Caco-2 (cell line): ENCODE measurements at places on chromosomes 2 and 18. TPM values are rescaled to one million over a fixed set of nuclear protein-coding genes. Genes with fewer than 3 reads are reported as not detected.
A peak's percentile ranks its signal among the peaks of the same experiment; 100 is the strongest.

GRCh38 chr18:7657050-7657449 is 89.9 kb downstream of the PTPRM start:
- no peak overlapping the region for H3K4me3 ChIP-seq
- no peaks in the 10 kb centered on the region for H3K27me3 ChIP-seq
- H3K27ac ChIP-seq = peak overlapping the region; percentile 42
- no peak for DNase-seq
- no peaks in the 10 kb centered on the region for H3K36me3 ChIP-seq

- H3K27me3 ChIP-seq = no peaks in the 10 kb centered on the region
- DNase-seq = no peak
- H3K27ac ChIP-seq = no peak overlapping the region
- no peaks in the 10 kb centered on the region for H3K4me1 ChIP-seq
- no peak overlapping the region for H3K4me3 ChIP-seq
These were observed 113.5 kb downstream of the KCTD1 start for GRCh38 chr18:26434887-26435286.

DNA sequence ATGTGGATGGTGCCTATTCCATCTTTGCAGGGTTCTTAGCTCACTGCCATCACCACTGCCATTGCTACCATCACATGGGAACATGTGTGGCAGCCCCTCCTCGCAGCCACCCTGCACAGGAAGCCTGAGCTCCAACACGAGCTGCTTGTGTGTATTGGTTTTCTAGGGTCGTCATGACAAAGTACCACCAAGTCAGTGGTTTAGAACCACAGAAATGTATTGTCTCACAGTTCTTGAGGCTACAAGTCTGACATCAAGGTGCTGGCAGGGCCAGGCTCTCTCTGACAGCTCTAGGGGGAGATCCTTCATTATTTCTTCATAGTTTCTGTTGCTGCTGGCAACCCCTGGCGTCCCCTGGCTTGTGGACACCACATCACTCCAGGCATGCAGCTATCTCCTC is 10.3 kb upstream of the IL1R2 start:
- H3K36me3 ChIP-seq = no peaks in the 10 kb centered on the region
- H3K27me3 ChIP-seq = no peaks in the 10 kb centered on the region
- H3K4me3 ChIP-seq = no peak overlapping the region
- peaks cover 34% of the 10 kb centered on the region for H3K4me1 ChIP-seq
- DNase-seq = no peak

DNA sequence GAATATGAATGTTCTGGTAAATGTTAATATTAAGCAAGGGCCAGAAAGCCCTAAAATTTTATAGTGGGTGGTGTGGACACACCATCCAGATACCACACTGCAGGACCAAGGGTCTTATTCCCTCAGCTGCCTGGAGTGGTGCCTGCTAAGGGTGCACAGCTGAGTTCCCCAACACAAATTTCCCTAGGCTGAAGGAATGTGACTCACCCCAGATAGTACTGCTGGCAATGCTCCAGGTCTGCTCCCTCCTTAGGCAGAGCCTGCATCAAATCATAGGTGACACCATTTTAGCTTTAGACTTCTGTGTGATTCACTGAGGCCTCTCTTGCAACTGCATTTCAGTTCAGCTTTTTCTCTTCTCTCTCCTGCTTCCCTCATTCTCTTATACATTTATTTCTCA is 321.1 kb downstream of the SATB2 start:
- no peak for DNase-seq
- H3K4me1 ChIP-seq = no peaks in the 10 kb centered on the region
- H3K4me3 ChIP-seq = no peak overlapping the region

DNA sequence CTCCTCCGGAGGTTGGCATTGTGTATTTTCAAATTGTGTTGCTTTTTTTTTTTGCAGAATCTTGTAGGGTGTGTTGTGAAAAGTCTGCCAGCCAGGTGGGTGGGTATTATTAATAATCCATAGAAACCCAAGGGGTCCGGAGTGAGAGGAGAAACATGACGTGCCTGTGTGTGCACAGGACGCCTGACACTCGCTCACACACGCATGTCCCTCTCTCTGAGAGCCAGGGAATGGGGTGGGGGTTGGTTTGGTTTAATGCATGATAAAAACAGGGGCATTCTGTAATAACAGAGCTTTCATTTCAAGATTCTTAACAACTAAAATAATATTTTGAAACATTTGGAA is 224.8 kb downstream of the FAM210A start:
- H3K36me3 ChIP-seq = no peaks in the 10 kb centered on the region
- no peaks in the 10 kb centered on the region for H3K4me1 ChIP-seq
- no peaks in the 10 kb centered on the region for H3K27me3 ChIP-seq
- no peak overlapping the region for H3K4me3 ChIP-seq
- no peak for DNase-seq
- no peak overlapping the region for H3K27ac ChIP-seq

DNA sequence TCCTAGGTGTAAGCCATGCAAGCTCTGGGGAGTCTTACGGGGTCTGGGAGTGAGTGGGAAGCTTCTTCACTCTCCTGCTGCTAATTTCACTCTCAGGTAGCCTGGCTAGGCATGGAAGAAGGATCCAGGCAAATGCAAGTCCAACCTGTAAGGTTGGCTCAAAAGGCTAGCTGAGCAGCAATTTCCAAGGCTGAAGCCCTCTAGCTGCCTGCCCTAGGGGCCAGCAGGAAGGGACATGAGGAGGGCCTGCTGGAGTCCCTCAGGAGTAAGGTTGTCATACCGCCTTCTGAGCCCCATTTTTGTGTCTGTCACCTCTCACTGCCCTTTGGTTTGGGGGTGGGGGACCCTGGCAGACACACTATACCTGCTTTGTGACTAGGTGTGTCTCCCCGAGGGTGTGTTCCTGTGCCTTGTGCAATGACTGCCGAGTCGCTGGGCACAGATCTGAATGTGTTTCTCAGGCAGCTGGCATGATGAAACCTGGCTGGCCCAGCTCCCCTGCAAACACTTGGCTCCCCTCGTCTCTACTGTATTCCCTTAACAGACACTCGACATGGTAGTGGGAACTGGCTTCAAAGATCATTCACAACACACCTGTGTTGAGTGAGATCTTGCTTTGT is 123.9 kb upstream of the FAM136A start:
- H3K27ac ChIP-seq = no peak overlapping the region
- DNase-seq = no peak
- H3K4me1 ChIP-seq = no peaks in the 10 kb centered on the region
- H3K36me3 ChIP-seq = no peaks in the 10 kb centered on the region
- H3K4me3 ChIP-seq = no peak overlapping the region

GRCh38 chr18:9552191-9552590 is 62.2 kb downstream of the PPP4R1 start:
- H3K36me3 ChIP-seq = peaks cover 5% of the 10 kb centered on the region; the same call in 1 of the 2 replicates
- H3K4me3 ChIP-seq = no peak overlapping the region
- no peaks in the 10 kb centered on the region for H3K4me1 ChIP-seq
- no peak overlapping the region for H3K27ac ChIP-seq
- DNase-seq = no peak

DNA sequence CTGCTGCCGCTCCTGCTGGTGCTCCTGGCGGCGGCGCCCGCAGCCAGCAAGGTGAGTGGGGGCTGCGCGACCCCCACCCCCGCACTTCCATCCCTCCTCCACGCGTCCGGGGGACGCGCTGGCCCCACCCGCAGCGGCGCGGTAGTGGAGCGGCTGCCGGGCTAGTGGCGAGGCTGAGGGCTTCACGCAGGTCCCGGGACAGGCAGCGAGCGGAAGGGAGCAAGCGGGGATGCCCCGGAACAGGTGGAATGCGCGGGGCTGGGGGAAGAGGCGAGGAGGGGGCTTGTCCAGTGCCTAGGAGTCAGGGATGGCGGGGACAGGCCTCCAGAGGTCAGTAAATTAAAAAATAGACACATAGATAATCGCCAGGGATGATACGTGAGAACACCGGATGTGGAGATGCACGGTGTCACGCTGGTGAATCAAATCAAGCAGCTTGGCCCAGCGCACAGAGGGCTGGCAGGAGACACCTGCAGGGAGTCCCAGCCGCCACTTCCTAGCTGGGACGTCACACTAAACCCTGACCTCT is 403 bp downstream of the COL4A3 start:
- peak overlapping the region; percentile 62 for H3K4me3 ChIP-seq
- H3K36me3 ChIP-seq = no peaks in the 10 kb centered on the region
- no peaks in the 10 kb centered on the region for H3K27me3 ChIP-seq
- no peak for DNase-seq

SETBP1 gene
- 4.0 and 4.6 TPM in 2 replicates for total RNA-seq

SYT4 gene
- total RNA-seq = not detected in 2 replicates

CRYGC gene
- total RNA-seq = not detected in 2 replicates

LINC00305 gene
- not detected in 2 replicates for total RNA-seq

REG3A gene
- total RNA-seq = 0.45 and 1.1 TPM in 2 replicates

CXCR2 gene
- not detected in 2 replicates for total RNA-seq
